ENCODE measurements at places on chromosomes 2 and 18. TPM values are rescaled to one million over a fixed set of nuclear protein-coding genes. Genes with fewer than 3 reads are reported as not detected.

DNA sequence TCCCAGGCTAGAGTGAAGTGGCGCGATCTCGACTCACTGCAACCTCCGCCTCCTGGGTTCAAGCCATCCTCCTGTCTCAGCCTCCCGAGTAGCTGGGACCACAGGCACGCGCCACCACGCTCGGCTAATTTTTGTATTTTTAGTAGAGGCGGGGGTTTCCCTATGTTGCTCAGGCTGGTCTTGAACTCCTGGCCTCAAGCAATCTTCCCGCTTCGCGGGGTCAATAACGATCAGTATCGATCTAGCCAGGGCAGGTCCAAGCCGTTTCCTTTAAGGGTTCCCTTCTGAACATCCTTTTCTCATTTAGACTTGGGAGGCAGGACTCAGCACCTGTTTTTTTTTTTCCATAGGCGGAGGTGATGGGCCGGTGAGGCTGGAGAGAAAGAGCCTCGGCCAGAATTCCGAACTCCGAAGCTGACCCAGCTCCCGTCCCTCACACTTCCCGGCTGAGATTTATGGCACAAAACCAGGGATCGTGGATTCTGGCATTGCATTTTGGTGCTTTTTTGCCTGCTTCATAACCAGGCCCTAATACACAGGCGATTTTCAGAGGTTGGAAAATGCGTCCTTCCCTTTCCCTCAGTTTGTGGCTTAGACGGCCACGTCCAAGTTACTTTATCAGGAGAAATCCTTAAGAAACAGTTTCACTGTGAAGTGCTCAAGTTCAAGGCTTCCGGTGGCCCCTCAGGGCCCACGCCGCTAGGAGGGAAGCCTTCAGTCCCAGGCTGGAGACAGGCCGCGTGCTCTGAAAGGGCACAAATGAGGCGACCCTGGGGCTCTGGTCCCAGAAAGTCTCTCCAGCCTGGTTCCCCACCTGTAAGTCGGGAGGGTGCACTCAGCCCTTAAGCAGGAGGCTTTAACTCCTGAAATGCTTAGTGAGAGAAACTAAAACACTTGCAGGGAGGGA, 998 bp upstream of the SLC66A3 start:
- DNase-seq = no peak

GRCh38 chr2:173048897-173049661, 26.6 kb upstream of the MAP3K20 start:
- peak; percentile 93 for DNase-seq

Gene RTP5
- not detected for total RNA-seq

- no peak for DNase-seq
Observed at GRCh38 chr2:72562451-72563153, 263.2 kb downstream of the EXOC6B start.

- no peak for DNase-seq
Observed at GRCh38 chr2:169979025-169979424, 151.8 kb downstream of the UBR3 start.

- no peak for DNase-seq
Observed at GRCh38 chr2:11319939-11320338, 24.5 kb downstream of the ROCK2 start.

- DNase-seq = no peak
Observed at GRCh38 chr2:230694241-230694640, 18.4 kb upstream of the CAB39 start.

DNA sequence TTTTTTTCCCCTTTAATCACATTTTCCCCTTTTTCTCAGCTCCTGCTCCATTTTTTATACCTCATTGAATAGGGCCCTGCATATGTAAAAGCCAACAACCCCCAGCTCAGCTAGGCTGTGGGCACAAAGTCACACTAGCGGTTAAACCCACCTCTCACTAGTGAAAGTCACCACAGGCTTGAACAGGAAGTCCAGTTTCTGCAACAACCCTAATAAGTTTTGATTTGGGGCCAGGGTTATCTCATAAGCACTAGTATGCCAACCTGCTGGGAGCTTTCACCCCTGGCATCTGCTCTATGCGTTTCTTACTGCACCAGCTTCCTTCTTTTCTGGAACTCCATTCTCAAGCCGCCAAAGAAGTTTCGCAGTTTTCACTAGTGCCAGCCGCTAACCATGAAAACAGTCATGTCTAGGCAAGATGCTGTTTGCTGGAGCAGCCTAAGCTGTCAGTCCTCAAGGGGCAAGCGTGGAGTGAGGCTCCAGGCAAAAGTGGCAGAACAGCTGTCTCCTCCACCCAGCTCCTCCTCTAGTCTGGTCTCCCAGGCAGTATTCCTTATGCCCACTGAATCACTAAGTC, 197.0 kb upstream of the MEIS1 start:
- no peak for DNase-seq

DNA sequence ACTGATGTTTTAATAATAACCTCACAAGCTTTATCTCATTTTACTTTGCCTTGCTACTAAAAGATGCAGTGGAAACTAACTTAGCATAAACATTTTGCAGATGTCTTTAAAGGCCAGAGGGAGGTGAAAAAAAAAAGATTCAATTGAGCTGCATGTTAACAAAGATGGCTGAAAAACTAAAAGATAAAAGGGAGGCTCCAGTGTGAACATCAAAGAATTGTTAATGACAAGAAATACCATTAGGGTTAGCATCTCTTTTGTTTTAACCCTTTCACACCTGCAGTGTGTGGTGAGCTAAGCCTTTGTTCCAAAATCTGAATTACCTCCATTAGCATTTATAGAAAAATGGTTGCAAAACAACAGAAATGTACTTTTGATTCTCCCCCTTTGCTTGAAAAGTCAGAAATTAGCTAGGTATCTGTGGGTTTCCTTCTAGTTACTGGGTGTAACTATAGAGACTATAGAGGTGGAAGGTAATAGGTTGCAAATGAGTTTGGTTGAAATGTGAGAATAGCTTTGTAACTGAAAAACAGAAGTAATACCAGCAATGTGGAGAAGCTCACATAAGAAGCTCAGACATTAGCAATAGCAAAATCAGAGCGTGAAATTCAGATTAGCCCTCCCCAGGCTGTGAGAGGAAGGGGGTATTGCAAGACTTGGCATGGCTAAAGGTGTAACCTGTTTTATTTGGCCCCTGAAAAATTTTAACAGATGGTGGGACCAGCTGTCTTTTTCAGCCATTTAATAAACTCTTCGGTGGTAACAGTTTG, 34.8 kb upstream of the SP5 start:
- DNase-seq = no peak

GRCh38 chr2:195818106-195818505, 161.1 kb downstream of the SLC39A10 start:
- no peak for DNase-seq

- DNase-seq = no peak
Observed at GRCh38 chr18:46416706-46417638, 240.0 kb downstream of the LOXHD1 start.

- DNase-seq = no peak
Observed at GRCh38 chr2:62801110-62801509, 95.6 kb downstream of the EHBP1 start.

Gene LRRC30
- total RNA-seq = 0.69 TPM

Gene PXDN
- total RNA-seq = 109 TPM

DNA sequence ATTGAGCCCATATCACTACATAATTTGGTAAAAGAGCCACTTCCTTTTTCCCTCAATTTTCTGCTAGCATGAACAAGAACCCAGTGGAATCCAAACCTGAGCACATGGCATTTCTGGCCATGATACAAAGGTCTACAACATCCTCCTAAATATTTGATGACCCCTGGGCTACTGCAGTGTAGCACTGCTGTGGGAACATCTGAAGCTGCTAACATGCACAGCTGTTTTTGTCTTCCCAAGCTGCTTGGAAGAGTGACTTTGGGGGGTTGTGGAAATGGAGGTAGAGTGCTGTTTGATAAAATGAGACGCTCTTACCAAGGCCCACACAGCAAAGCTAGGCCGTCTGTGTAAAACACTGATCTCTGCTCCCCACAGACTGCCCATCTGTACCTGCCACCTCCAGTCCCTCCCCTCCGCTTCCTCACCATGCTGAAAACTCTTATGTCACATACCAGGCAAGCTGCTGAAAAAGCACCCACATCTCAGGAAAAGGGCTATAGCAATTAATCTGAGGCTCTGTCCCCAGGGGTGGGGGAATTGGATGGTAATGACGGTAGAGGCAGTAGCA, 197.2 kb upstream of the HNRNPA3 start:
- no peak for DNase-seq

DNA sequence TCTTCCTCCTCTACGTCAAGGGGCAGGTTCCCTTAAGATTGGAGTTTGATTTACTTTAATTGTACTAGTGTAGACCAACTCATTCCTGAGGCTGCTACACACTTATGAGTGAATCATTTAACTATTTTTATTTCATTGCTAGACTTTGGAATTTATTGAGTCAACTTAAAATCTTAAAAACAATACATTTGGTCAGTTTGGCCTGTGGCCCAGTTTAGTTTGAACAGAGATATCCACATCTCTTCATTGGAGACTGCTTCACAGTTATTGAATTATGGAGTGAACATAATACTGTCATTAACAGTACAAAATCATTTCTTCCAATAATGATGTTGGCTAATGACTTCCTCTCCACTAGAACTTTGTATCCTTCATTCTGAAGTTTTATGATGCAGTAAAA, 34.5 kb upstream of the STPG4 start:
- DNase-seq = no peak

Gene OR6B2
- not detected for total RNA-seq

GRCh38 chr2:74037379-74037860, 52.7 kb downstream of the TET3 start:
- DNase-seq = no peak

Gene APCDD1
- total RNA-seq = 125 TPM

- DNase-seq = no peak
Observed at GRCh38 chr2:85547859-85548607, 9.1 kb downstream of the MAT2A start.

- DNase-seq = no peak
Observed at GRCh38 chr2:153101187-153101586, 377.4 kb downstream of the RPRM start.

Gene ID2
- 122 TPM for total RNA-seq

Gene CIB4
- not detected for total RNA-seq

- DNase-seq = no peak
Observed at GRCh38 chr18:61062258-61062657, 271.0 kb upstream of the CDH20 start.

DNA sequence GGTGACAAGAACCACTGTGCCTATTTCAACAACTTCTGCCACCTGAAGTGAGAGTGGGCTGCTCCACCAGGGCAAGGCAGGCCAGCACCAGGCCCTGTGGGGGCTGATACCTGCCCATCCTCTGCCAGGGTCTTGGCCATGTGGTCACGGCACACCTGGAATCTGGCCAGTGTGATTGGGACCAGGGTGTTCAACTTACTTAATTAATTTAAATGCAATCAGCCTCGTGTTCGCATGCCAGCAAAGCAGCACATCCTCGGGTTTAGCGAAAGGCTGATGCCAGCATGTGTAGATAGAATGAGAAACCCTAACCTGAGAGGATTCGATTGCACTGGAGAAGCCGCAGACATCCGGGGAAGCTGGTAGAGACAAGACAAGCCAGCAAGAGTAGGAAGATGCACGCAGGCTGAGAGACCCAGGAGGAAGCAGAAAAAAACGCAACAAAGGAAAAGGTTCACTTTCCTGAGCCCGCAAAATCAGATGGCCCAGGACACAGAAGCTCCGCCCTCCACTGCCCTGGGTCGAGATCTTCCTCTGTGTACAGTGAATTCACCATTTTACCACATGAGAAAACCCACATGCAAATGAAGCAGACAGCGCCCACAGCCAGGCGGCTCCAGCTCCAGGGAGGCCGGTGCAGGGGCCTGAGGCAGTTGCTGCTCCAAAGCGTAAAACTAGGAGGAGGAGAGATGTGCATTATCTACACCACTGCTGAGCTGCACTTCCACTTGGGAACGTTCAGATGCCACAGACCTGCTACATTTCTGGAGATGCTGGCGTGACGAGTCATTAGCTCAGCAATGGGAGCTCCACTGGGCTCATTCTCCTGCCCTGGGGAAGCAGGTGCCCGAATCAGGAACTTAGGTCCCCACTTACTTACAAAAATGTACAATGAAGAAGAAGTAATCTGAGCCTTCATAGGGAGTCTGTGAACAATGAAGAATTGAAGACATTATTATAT, 92.1 kb downstream of the TMEM18 start:
- no peak for DNase-seq

Gene SCYGR4
- 0.89 TPM for total RNA-seq

Gene KANSL1L
- total RNA-seq = 49.1 TPM

DNA sequence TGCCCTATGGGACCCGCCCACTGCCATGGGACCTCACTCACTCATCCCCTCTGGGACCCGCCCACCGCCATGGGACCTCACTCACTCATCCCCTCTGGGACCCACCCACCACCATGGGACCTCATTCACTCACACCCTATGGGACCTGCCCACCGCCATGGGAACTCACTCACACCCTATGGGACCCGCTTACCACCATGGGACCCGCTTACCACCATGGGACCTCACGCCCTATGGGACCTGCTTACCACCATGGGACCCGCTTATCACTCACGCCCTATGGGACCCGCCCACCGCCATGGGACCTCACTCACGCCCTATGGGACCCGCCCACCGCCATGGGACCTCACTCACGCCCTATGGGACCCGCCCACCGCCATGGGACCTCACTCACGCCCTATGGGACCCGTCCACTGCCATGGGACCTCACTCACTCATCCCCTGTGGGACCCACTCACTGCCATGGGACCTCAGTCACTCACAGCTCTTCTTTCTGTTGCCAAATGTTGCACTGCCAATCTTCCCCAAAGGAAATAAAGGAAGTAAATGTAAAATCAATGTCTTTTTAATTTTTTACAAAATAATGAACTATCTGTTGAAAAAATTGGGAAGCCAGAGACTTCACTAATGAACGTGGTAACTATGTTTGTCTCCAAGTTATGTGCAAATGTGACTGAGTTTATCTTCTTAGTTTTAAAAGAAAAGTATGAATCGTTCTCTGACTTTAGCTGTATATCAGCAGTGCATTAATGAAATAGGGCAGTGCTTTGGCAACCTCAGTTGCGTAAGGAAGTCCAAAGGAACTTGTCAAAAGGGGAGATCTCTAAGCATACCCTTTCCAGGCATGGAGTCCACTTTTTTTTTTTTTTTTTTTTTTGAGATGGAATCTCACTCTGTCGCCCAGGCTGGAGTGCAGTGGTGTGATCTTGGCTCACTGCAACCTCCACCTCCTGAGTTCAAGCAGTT, 101.5 kb upstream of the MGAT5 start:
- no peak for DNase-seq

DNA sequence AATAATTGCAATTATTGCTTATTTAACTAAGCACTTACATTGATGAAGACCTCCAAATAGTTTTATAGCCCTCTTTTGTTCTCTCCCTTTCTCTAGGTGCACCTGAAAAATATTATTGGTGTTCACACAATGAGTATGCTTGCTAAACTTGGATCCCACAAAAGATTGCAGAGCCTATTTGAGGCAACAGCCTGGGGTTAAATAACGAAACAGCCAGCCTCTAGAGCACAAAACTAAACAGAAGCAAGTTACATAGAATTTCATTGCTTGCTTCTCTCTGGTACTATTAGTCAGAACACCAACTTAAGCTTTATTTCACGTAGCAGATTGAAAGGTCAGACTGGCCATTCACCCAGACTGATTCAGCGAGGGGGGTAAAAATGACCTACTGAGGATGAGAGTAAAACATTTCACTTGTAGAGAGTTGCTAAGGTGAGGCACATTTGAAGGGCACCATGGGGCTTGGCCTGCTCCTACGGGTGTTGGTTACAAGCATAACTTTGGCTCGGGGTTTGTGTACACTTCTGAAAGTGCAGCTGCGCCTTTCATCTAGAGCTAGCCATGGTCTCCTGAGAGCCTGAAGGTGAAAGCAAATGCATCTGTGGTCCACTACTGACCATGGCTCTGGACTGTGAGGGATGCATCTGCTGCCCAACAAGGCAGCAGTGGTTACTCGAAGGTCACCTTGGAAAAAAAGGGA, 225.1 kb upstream of the LRRTM1 start:
- no peak for DNase-seq

Gene SLC16A14
- 8.2 TPM for total RNA-seq

Gene DCDC2C
- total RNA-seq = 0.20 TPM

Gene TTR
- total RNA-seq = 1.3 TPM

GRCh38 chr2:16134436-16135165, 194.3 kb downstream of the MYCN start:
- no peak for DNase-seq
